NAMALWA (cell line): ENCODE measurements at places on chromosomes 6 and 20.

DNA sequence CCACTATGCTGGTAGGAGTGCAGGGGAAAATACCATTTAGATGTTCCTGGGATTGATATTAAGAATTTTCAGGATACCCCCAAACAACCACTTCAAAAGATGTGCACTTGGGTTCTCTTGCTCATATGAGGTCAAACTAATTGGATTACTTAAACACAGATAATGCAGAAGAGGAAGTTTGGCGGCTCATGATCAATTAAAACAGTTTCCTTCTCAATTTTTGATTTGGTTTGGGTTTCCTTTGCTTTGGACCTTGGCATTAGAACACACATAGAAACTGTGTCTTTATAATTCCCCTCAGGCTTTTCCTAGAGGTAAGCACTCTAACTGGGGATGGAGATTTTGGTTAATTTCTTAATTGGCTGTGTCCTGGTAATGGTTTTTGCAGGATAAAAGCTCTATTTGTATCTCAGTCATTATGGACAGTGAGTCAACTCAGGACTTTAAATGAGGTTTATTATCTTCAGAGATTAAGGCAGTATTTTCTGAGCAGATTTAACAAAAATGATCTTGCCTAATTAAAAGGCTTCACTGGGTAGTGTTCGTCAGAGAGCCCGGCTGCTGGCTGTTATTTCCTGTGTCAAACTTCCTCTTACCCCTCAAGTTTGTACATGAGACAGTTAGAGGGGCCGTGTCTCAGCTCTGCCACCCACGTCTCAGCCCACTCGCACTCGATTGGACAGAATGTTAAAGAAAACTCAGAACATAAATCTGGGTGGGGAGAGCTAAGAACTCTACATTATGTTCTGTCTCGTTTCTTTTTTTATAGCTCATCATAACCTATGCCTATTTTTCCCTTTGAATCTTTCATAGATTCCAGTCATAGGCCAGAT is 50.3 kb upstream of the PREP start:
- peak; percentile 11 for DNase-seq

- no peak for DNase-seq
Measured at GRCh38 chr20:17621229-17621968, 51.5 kb downstream of the DSTN start.

- DNase-seq, result no peak
Measured at GRCh38 chr20:20734475-20734948, 22.1 kb upstream of the RALGAPA2 start.

DNA sequence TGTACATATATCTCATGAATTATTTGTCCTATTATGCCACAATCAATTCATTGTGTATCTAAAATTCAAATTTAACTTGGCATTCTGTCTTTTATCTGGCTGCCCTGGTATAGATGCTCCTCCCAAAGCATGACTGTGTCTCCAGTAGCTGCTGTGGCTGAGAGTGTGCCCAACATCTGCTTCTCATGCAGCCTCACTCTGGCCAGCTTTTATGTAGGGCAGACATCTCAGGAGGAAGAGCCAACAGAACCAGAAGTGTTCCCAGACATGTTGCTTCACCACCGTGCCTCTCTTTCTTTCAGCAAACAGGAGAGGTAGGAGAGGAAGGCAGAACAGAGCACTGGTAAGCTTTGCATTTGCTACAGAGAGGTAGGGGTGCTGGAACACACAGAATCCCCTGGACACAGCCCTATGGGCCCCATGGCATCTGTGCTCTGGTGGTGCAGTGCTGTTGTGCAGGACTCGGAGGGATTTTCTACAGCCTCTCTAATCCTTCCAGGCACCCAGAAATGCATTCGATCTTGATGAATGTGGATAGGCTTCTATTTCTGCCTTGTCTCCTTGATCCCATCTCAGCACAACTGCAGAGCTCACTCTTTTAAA is 637.1 kb downstream of the UTRN start:
- no peak for DNase-seq
